ENCODE measurements at places on chromosomes 12 and 14.

GRCh38 chr12:1252758-1253157 is 261.7 kb downstream of the ERC1 start:
- DNase-seq = no peak

DNA sequence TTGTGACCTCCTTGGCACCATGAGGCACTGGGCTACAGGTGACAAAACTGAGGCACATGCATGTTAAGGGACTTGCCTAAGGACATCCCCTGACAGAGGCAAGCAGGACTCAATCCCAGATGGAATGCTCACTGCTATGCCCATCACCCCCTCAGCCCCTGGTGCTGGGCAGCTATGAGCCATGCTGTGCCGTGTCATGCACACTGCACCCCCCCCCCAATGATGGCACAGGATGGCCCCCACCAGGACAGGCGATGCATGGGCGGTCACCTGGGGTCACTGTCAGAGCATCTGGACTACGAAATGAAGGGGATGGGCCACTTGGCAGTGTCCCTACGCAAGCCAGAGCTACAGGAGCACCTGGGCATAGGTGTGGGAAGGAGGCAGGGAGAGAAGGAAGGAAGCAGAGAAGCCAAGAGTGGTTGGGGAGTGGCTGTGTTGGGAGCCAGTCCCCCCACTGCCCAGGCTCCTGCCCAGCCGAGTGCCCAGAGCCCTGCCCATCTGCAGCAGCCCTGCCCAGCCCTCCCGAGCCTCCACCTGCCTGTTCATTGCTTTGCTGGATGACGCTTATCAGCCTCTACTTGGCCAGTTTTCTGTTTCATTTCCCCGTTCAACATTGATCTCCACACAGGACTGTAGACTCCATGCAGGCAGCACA is 84.9 kb upstream of the DIO3 start:
- no peak for DNase-seq

- DNase-seq = no peak
These were observed 12.2 kb upstream of the ITPR2 start for GRCh38 chr12:26845057-26845666.

DNA sequence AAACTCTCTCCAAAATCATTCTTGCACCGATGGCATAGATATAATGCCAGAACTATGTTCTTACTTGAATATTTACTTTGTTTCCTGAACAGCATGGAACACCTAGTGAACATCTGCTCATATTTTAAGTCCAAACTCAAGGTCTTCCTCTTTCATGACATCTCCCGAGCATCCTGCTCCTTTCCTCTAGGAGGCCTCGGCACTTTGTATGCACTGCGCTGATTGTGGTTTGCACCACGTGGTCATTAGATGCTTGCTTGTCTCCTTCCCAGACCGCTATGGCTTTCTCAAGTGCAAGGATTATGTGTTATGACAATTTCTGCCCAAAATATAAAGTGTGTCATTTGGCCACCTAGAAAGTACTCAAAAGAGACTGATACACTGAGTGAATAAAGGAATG is 912.0 kb downstream of the GALC start:
- DNase-seq = no peak

Data from stimulated activated CD4-positive, alpha-beta T cell treated with anti-CD3 and anti-CD28 coated beads, TNF-alpha, amount 100 ng/mL, for 1 hour (primary cell).